ENCODE measurements at places on chromosomes 7 and 10. TPM values are rescaled to one million over a fixed set of nuclear protein-coding genes. Genes with fewer than 3 reads are reported as not detected.

- DNase-seq: peak; percentile 1
These were observed 247.3 kb downstream of the SEMA3A start for GRCh38 chr7:83947260-83947659.

- no peak for DNase-seq
These were observed 116.5 kb upstream of the FRMD4A start for GRCh38 chr10:14447094-14447839.

GRCh38 chr7:80802527-80802926, 116.3 kb downstream of the SEMA3C start:
- no peak for DNase-seq

- DNase-seq: peak; percentile 43
These were observed 20.4 kb downstream of the DNAJB12 start for GRCh38 chr10:72334196-72334824.

GRCh38 chr10:102917314-102917961, 656 bp upstream of the CNNM2 start:
- peak; percentile 73 for DNase-seq

DNA sequence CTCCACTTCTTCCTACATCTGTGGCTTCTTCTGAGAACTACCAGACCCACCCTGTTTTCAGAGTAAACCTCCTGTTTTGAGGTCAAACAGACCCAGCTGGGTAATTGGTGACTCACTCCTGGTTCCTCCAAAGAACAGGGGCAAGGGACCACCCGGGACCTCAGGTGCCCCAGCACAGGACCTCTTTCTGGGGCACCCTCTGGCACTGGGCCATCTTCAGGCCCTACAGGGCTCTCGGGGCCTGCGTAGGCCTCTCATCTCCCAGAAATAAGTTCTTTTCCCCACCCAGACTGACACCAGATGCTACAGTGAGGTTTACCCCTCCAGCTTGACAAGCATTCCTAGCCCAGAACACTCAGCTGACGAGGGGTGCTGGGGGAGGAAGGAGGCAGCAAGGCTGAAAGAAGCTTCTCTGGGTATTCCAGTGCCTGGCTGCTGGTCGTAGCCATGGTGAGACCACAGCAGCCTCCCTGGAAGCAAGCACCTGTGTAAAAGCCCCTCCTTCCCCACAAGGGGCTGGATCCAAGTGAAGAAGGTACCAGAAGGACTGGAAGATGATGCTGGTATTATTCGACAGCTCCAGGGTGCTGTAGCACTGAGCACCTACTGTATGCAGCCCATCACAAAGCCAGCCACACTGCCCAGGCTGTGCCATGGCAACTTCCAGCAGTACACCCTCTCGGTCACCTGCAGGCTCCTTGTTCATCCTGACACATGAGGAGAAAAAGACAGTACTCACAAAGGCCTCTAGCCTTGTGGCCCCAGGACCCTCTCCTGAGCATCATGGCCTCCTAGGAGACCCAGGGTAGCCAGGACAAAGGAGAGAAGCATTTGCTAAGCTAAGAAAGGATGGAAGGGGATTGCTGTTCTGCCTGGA, 47.4 kb downstream of the ALOX5 start:
- DNase-seq: no peak

Gene PLOD3
- 27.2 TPM for total RNA-seq

Gene TAS2R5
- 0.26 TPM for total RNA-seq

DNA sequence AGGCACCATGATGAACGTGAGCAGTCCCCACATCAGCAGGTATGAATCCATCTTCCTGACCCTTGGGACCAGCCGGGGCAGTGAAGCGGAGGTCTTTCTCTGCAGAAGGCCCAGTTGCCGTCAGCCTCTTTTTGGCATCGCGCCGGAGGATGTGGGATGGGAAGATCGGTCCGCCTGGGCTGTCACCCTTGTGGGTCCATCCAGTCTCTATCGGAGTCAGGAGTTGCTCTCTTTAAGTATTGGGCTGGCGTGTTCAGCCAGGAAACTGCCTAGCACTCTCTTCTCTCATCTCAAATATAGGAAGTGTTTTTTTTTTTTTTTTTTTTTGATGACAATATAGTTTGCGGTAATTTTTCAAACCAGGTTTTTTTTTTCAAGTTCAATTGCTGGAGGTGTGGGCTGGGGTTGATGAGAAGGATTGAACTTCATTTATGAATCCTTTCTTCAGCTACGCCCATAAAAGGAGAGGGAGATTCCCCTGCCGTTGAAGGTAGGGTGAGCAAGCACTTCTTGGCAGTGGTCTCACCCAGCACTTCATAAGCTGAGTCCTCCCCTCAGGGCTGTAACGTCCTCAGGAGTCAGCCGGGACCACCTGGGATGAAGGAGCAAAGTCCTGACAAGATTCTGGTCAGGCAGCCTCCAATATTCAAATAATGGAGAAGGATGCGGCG, at the start of gene IL2RA:
Gene IL2RA (minus strand): TSS at position 267 of the 671 bp plus-strand sequence. CDS start 216 bp downstream, at position 51.
- DNase-seq: no peak

Gene SPDYE2B
- not detected for total RNA-seq

- no peak for DNase-seq
These were observed 35.1 kb upstream of the DNAJB6 start for GRCh38 chr7:157301610-157302120.

- no peak for DNase-seq
These were observed 17.2 kb downstream of the CHST15 start for GRCh38 chr10:124076148-124076733.

DNA sequence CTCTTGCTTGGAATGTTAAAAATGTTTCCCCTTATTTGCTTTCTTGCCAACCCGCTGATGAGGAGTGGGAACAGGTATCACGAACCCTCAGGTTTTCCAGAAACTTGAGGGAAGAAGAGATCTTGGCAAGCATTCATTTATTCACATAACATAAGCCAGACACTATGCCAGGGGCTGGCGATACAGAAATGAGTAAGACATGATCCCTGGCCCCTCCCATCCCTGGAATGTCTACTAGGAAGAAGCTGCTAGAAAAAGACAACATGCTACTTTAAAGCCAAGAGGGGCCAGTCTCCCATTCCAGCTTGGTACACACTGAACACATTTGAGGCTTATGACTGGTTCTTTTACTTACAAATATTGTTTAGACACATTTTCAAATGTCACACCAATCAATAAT, 26.4 kb downstream of the SLC35B4 start:
- no peak for DNase-seq

Gene TYW1B
- total RNA-seq: 1.4 TPM

DNA sequence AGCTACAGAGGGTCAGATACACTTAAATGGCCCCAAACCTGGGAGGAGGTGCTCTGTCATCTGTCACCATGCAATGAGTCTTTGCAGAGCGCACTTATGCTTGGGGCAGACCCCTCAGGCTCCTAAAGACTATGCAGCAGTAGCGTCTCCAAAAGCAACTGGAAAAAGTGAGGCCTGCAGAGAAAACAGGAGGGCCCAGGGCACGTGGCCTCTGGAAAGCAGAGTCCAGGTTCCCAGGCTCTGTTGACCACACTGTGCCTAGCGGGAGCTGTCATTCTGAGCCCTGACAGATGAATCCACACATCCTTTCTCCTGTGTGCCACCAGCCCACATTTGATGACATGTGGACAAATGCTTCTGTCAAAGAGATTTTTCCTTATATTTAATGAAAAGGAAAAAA, 66.4 kb downstream of the MINDY4 start:
- DNase-seq: no peak

- DNase-seq: no peak
These were observed 1.2 kb downstream of the MNX1 start for GRCh38 chr7:157009170-157009777.

Gene OR2A5
- total RNA-seq: not detected

DNA sequence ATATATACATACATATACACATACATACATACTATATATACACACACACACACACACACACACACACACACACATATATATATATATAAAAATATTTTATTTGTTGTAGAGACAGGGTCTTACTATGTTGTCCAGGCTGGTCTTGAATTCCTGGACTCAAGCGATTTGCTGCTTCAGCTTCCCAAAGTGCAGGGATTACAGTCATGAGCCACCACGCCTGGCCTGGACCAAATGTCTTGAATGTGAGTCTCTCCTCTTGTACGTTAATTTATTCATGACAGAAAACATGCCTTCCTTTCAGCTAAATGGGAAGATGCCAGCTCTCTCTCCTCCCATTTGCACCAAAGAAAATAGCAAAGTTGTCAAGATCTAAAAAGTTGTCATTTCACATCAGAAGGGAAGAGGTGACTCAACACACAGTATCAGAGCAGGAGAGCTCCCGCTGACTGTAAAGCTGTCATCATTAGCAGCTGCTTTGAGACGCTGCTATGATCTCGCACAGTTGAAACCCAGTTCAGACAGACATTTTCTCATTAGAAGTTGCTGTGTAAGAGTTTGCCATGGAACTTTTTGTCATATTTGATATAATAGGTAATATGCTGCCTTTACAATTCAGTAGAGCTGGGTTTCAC, 224.3 kb downstream of the SFMBT2 start:
- no peak for DNase-seq

- DNase-seq: peak; percentile 97
These were observed 23.8 kb upstream of the IFIT2 start for GRCh38 chr10:89278034-89278535.

Gene UPK3BL2
- total RNA-seq: 0.90 TPM

GRCh38 chr10:824497-824896, 107.0 kb downstream of the LARP4B start:
- no peak for DNase-seq

DNA sequence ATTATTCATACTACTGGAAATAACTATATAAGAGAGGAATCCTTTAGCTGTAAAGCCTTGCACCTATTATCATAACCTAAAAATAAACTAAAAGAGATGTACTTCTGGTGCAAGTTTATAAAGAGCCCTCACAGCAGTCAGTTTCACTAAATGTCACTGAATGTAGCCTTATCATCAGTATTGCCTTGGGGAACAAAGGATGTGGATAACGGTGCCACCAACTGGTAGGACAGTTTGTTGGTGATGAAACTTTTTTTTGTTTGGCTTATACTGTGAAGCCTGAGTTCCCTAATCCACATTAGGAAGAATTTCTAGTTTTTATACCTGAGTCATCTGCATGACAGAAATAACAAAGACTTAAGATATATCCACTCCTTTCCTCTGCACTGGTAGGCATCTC, 117.9 kb upstream of the COL1A2 start:
- peak; percentile 56 for DNase-seq

DNA sequence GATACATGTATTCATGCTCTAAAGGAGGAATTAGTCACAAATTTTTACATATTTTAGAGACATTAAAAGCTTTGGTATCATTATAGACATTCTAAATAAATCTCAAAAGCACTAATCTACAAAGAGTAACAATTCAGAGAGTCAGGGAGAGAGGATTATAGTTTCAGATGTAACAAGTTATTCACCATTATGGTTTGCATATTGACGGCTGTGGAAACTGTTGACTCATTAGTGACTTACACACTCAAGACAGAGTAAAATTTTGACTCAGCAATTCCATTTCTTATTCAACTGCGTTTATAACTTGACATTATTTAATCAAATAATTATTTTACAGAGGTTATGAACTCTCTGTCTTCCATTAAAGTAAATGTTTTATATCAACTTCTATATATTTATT, 95.4 kb upstream of the SEMA3C start:
- no peak for DNase-seq

GRCh38 chr7:128880791-128881457, 18.3 kb downstream of the ATP6V1F start:
- DNase-seq: no peak

DNA sequence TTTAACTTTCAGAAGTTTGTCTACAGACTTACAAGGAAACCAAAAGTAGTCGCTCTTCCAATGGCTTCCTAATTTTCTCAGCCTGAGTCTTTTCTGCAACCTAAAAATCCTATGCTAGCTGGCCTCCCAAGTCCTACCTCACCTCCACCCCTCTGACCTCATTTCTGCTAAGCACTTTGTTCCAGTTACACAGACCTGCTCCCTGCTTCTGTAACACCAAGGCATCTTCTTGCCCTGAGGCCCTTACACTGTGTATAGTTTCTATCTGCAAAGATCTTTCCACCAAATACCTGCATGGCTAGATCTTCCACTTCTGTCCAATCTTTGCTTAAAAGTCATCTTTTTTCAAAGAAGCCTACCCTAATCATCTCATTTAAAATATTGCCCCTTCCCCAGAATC, 1.9 kb upstream of the SNX13 start:
- DNase-seq: no peak

GRCh38 chr10:42933448-42934340, 143.2 kb upstream of the RET start:
- peak; percentile 91 for DNase-seq

- no peak for DNase-seq
These were observed 74.7 kb downstream of the TMEM168 start for GRCh38 chr7:112715525-112715924.

- DNase-seq: peak; percentile 57
These were observed 44.5 kb downstream of the STARD3NL start for GRCh38 chr7:38222481-38223096.

Gene COL1A2
- total RNA-seq: 9.2 TPM

Gene CFAP70
- total RNA-seq: 0.13 TPM

- no peak for DNase-seq
These were observed 951 bp downstream of the ELOVL3 start for GRCh38 chr10:102227050-102227449.

- DNase-seq: peak; percentile 4
These were observed 1246.7 kb downstream of the GATA3 start for GRCh38 chr10:9301148-9301547.

DNA sequence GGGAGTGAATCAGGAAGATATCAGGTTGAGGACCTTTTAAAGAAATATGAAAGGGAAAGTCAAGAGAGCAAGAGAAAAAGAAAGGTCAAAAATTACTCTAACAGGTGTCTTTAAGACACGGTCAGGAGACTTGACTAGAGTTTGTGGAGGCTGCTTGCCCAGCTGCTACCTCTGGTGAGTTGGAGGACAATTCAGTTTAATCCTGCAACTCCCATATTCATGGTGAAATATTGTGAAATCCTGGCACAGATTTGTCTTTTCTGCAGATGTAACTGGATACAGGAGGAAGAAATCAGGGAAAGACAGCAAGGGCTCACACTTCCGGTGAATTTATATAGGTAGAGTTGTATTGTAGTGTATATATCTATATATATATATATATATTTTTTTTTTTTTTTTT, 93.5 kb downstream of the AKAP9 start:
- DNase-seq: no peak

Gene IL6
- total RNA-seq: 0.39 TPM

Gene AGMO
- 0.51 TPM for total RNA-seq

- no peak for DNase-seq
These were observed 750.3 kb downstream of the ANKRD7 start for GRCh38 chr7:118974836-118975235.

DNA sequence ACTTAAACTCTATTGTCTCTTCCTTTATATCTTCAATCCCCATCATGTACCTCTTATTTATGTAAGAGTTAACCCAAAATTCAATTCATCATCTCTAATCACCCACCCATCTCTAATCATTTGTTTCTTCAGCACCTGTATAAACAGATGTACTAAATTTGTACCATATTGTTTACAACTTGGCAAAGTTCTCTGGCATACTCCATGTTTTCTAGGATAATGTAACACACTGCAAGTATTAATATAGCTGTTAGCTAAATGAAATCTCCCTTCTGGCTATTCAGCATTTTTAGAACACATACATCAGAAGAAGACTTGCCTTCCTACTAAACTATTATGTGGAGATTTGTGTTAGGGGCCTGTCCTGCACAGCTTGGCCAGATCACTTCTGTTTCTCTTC, 33.1 kb downstream of the MALSU1 start:
- DNase-seq: no peak

Data from dermis microvascular lymphatic vessel endothelial cell (primary cell).